Ovary (tissue), 10 donors: ENCODE measurements at places on chromosomes 3 and 15. TPM values are rescaled to one million over a fixed set of nuclear protein-coding genes. Genes with fewer than 3 reads are reported as not detected.

DNA sequence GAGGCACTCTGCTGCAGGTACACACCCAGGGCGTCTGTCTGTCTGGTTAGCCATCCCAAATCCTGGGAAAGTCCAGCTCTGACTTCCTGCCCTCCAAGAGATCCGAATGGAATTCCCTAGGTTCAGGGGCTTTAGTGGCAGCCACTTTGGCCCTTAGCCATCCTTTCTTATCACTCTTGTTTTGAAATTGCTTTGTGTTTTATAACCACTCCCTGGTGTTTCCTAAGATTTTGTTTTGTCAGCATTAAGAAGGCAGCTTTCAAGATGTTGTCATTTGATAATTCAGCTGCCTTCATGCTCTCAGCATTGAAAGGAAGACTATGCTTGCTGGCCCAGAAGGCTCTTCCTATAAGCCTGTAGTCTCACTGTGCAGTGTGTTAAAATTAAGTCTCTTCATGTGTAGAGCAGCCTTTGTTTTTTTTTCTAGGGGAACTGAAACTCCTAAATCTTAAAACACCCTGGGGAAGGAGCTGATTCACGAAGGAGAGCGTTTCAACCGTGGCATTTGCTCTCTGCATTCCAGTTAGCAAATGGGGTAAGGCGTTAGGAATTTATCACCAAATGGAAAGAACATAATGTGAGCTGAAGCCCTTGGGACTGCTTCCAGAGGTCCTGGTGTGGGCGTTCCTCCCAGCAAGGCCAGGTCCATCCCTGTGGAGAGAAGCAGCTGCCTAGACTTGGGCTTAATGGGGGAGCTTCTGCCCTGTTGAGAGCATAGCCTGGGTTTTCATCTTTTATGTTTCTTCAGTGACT lies 14.2 kb upstream of the CLEC3B start:
- peak overlapping the region; percentile 69 for H3K27ac ChIP-seq
- H3K4me3 ChIP-seq, result no peak overlapping the region
- H3K27me3 ChIP-seq, result no peaks in the 10 kb centered on the region
- no peaks in the 10 kb centered on the region for H3K36me3 ChIP-seq
- DNase-seq, result peak; percentile 88

DNA sequence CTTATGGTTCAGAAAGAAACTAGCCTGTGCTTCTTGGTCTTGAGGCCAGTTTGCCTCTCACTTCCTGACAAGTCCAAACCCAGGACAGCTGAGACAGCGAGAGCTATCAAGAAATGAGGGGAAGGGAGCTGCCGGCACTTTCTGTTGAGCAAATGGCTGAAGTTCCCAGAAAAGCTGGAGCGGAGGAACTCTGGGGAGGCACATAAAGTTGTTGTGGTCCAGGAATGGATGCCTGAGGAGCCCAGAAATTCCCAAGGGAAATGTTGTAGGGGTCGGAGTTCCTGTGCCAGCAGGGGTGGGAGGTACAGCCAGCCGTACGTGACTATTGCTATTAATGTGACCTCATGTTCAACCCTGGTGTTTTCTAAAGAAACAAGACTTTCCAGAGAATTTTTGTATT lies 98.8 kb upstream of the TNFAIP8L3 start:
- no peak overlapping the region for H3K4me3 ChIP-seq
- no peaks in the 10 kb centered on the region for H3K27me3 ChIP-seq
- no peaks in the 10 kb centered on the region for H3K36me3 ChIP-seq
- H3K4me1 ChIP-seq, result no peaks in the 10 kb centered on the region
- DNase-seq, result no peak
- no peak overlapping the region for H3K27ac ChIP-seq

DNA sequence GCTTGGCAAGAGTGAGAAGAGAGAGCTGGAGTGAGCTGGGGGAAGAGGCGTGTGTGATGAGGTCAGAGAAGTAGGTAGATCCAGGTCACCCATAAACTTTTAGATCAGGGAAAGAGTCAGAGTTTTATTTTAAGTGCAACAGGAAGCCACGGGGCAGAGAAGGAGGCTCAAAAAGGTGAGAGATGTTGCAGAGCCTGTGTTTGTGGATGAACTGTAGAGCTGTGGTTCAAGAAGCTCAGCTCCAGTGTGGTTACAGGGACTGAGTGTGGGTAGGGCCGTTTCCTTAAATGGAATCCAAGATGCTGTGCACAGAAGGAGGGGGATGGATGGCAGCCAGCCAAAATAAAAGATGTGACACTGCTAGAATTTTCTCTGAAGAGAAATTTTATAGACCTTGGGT lies 337.2 kb downstream of the SATB1 start:
- no peaks in the 10 kb centered on the region for H3K36me3 ChIP-seq
- no peak for DNase-seq
- H3K27ac ChIP-seq, result no peak overlapping the region
- H3K27me3 ChIP-seq, result no peaks in the 10 kb centered on the region
- no peaks in the 10 kb centered on the region for H3K4me1 ChIP-seq

- DNase-seq, result no peak
- no peaks in the 10 kb centered on the region for H3K36me3 ChIP-seq
- no peaks in the 10 kb centered on the region for H3K4me1 ChIP-seq
Observed at GRCh38 chr3:81592101-81592500, 169.3 kb downstream of the GBE1 start.

- H3K36me3 ChIP-seq, result no peaks in the 10 kb centered on the region
- no peak for DNase-seq
- no peaks in the 10 kb centered on the region for H3K27me3 ChIP-seq
- no peak overlapping the region for H3K4me3 ChIP-seq
- H3K27ac ChIP-seq, result no peak overlapping the region
Observed at GRCh38 chr3:10274601-10275000, 18.1 kb downstream of the GHRL start.

DNA sequence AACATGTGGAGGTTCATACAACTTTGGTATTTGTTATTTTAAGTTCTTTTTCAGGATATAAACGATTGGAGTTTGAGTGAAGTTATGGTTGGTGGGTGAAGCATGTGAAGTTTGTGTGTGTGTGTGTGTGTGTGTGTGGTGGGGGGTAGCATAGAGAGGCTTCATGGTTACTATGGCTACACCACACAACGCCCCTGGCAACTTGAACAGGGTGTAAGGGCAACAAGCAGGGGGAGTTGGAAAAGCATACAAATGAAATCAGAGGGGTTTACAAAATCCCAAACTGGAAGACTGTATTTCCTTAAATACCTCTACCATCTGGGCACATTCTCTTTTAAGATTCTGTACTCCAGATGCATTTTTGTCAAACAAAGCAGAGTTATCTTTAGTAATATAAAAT lies 207.5 kb downstream of the SV2B start:
- H3K27ac ChIP-seq, result no peak overlapping the region
- H3K4me3 ChIP-seq, result no peak overlapping the region
- H3K27me3 ChIP-seq, result no peaks in the 10 kb centered on the region
- no peaks in the 10 kb centered on the region for H3K4me1 ChIP-seq
- no peaks in the 10 kb centered on the region for H3K36me3 ChIP-seq

GRCh38 chr15:100949691-100950090 lies 30.5 kb downstream of the LRRK1 start:
- no peaks in the 10 kb centered on the region for H3K4me1 ChIP-seq
- no peaks in the 10 kb centered on the region for H3K27me3 ChIP-seq
- no peaks in the 10 kb centered on the region for H3K36me3 ChIP-seq
- no peak overlapping the region for H3K27ac ChIP-seq

DNA sequence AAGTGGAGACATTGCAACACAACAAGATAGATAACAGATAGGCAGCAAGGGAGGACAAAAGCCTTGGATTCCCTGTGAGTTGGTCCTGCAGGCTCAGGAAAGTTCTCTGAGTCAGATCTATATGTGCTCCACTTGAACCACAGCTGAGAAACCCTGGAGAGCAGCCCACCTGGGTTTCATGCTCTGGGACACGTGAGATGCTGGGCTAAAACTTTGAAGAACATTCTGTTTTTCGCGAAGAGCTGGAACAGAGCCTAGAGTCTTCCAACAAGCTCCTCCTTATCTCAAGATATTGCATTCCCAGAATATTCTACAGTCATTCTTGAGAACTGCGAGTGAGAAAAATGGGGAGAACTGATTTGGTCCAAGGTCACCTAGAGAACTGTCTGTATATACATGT lies 583.0 kb upstream of the ROBO1 start:
- H3K27ac ChIP-seq, result no peak overlapping the region
- H3K4me3 ChIP-seq, result no peak overlapping the region
- DNase-seq, result no peak
- no peaks in the 10 kb centered on the region for H3K27me3 ChIP-seq
- no peaks in the 10 kb centered on the region for H3K4me1 ChIP-seq

- H3K4me3 ChIP-seq, result no peak overlapping the region
- no peaks in the 10 kb centered on the region for H3K4me1 ChIP-seq
- H3K36me3 ChIP-seq, result no peaks in the 10 kb centered on the region
- no peaks in the 10 kb centered on the region for H3K27me3 ChIP-seq
Observed at GRCh38 chr3:161266731-161267150, 45.6 kb downstream of the NMD3 start.

DNA sequence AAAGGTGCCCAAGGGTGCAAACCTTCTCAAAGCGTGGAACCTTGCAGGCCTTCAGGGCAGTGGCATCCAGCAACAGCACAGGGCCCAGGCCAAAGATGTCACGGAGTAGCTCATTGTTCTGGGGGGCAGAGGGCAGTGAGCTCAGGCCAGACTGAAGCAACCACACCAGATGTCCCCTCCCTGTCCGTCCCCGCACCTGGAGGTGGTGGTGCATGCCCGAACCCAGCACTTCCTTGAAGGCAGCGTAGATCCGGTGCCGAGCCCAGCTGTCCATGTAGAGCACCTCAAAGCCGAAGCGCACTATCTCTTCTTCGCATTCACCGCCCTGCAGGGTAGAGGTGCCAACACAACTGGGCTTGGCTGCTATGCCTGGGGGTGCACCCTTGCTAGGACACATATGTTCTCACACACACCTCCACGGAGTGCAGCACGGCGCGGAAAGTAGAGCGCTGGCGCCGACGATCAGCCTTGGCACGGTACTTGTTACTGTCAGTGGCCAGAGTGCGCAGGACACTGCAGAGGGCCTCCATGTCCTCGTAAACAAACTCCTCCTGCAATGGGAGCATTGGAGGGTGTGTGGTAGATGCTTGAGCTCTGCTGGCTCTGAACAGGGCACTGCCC lies 3.7 kb downstream of the IFRD2 start:
- no peak overlapping the region for H3K27ac ChIP-seq
- no peak for DNase-seq
- H3K36me3 ChIP-seq, result no peaks in the 10 kb centered on the region
- no peaks in the 10 kb centered on the region for H3K27me3 ChIP-seq
- no peak overlapping the region for H3K4me3 ChIP-seq
- peaks cover 6% of the 10 kb centered on the region for H3K4me1 ChIP-seq

DNA sequence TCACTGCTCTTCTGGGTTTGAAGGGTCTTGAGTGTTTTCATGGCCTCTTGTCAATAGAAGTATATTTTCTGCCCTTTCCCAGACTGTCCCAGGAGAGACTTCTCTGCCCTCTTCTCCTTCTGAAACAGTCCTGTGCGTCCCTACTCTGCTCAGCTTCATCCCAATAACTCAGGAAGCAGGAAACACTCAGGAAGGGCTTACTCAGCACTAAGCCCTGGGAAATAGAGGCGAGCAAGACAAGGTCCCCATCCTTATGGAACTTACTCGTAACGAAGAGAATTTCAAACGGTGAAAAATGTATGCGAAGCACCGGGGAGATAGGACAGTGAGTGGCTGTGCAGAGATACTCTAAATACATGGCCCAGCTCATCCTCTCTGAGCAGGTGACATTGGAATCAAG lies 52.8 kb upstream of the TFRC start:
- no peaks in the 10 kb centered on the region for H3K36me3 ChIP-seq
- no peaks in the 10 kb centered on the region for H3K27me3 ChIP-seq
- no peak overlapping the region for H3K27ac ChIP-seq
- H3K4me3 ChIP-seq, result no peak overlapping the region

GRCh38 chr15:101310508-101310907 lies 15.5 kb upstream of the SNRPA1 start:
- DNase-seq, result no peak
- H3K36me3 ChIP-seq, result no peaks in the 10 kb centered on the region
- no peak overlapping the region for H3K27ac ChIP-seq
- H3K27me3 ChIP-seq, result no peaks in the 10 kb centered on the region
- H3K4me1 ChIP-seq, result no peaks in the 10 kb centered on the region

DNA sequence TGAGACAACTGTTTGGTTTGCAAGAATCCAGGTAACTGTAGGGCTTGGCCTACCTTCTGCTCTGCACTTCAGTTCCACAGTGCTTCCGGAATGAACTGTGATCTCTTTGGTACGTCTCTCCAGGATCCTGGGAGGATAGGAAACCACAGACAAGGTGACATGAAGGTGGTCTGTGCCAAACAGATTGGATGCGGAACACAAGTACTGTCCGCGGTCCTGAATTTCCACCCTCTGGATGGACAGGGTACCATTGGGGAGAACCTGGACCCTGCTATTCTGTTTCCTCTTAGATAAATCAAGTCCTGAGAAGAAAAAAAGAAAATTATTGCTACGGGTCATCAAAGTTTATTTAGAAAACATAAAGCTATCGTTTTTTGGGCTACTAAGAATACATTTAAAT lies 17.3 kb downstream of the IGSF10 start:
- H3K4me3 ChIP-seq, result no peak overlapping the region
- H3K36me3 ChIP-seq, result no peaks in the 10 kb centered on the region
- no peak for DNase-seq
- no peak overlapping the region for H3K27ac ChIP-seq
- H3K27me3 ChIP-seq, result no peaks in the 10 kb centered on the region
- peaks cover 2% of the 10 kb centered on the region for H3K4me1 ChIP-seq

GRCh38 chr3:194061421-194062030 lies 74.4 kb upstream of the HES1 start:
- peaks cover 1% of the 10 kb centered on the region for H3K4me1 ChIP-seq
- no peaks in the 10 kb centered on the region for H3K36me3 ChIP-seq
- no peak for DNase-seq
- H3K27me3 ChIP-seq, result no peaks in the 10 kb centered on the region
- no peak overlapping the region for H3K27ac ChIP-seq

DNA sequence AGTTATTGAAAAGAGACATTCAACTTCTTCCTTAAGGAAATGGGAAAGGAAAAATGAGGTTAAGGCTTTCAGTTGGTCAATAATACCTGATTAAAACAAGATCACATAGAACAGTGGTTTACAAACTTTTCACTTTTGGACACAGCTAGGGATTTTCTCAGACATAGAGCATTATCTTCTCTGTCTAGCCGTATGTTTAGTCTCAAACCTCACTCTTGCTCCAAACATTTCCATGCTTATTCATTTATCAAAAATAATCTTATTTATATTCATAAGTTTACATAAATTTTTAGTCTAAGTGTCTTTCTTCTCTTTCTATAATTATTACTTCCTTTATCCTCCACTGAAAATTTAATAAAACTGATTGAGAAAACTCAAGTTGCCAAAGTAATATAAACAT lies 114.2 kb upstream of the AZI2 start:
- no peaks in the 10 kb centered on the region for H3K4me1 ChIP-seq
- H3K4me3 ChIP-seq, result no peak overlapping the region
- no peak for DNase-seq
- no peak overlapping the region for H3K27ac ChIP-seq
- no peaks in the 10 kb centered on the region for H3K27me3 ChIP-seq

GRCh38 chr15:51094606-51095569 lies at the start of gene TNFAIP8L3:
TNFAIP8L3 (minus strand) TSS chr15:51094906; CDS start chr15:51094595, 311 bp downstream.
- no peaks in the 10 kb centered on the region for H3K27me3 ChIP-seq
- peak; percentile 62 for DNase-seq
- H3K36me3 ChIP-seq, result no peaks in the 10 kb centered on the region
- peak within 1 kb of the TSS; percentile 23 for H3K27ac ChIP-seq
- H3K4me1 ChIP-seq, result peaks cover 12% of the 10 kb centered on the region
- H3K4me3 ChIP-seq, result peak within 1 kb of the TSS; percentile 78

GRCh38 chr3:168859143-168859542 lies 763.4 kb upstream of the GOLIM4 start:
- H3K4me3 ChIP-seq, result no peak overlapping the region
- no peak for DNase-seq
- no peaks in the 10 kb centered on the region for H3K36me3 ChIP-seq
- no peak overlapping the region for H3K27ac ChIP-seq

LRRC2 gene
- total RNA-seq, result 9.3 TPM

FAM107A gene
- total RNA-seq, result 2.7 TPM

DUOX1 gene
- total RNA-seq, result 0.36 TPM

TNFAIP8L3 gene
- total RNA-seq, result 27.6 TPM

ENTPD3 gene
- 1.3 TPM for total RNA-seq

LIPH gene
- total RNA-seq, result 0.61 TPM

SPTBN5 gene
- 0.57 TPM for total RNA-seq
